BJ (cell line): ENCODE measurements at places on chromosomes 3 and 15.

- DNase-seq, result no peak
These were observed 268.6 kb upstream of the SLITRK3 start for GRCh38 chr3:165464736-165465135.

DNA sequence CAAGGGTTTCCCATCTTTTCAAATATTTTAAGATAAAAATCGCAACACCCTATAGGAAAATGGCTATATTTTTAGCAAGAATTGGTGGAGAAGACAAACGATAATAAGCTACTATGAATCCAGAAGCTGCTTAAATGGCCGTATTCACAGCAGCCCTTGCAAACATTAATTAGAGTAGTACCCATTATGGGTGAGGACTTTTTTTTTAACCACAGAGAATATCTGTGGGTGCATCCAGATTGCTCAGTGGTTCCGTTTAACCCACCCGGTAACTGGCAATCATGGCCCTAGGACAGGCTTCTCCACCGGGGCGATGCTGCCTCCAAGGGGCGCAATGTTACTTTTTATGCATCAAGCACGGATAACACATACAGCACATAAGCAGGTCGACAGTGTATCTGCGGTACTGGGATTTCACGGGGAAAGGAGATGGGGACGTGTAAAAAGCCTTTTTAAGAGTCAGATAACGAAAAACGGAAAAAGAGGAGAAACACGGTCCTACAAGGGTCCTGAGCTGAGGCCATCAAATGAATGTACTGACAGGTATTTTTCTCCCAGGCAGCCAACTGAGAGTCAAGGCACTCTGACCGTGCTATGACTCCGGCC lies 968 bp upstream of the TMEM266 start:
- DNase-seq, result no peak

- no peak for DNase-seq
These were observed 284.2 kb upstream of the ATP11B start for GRCh38 chr3:182508919-182509711.

DNA sequence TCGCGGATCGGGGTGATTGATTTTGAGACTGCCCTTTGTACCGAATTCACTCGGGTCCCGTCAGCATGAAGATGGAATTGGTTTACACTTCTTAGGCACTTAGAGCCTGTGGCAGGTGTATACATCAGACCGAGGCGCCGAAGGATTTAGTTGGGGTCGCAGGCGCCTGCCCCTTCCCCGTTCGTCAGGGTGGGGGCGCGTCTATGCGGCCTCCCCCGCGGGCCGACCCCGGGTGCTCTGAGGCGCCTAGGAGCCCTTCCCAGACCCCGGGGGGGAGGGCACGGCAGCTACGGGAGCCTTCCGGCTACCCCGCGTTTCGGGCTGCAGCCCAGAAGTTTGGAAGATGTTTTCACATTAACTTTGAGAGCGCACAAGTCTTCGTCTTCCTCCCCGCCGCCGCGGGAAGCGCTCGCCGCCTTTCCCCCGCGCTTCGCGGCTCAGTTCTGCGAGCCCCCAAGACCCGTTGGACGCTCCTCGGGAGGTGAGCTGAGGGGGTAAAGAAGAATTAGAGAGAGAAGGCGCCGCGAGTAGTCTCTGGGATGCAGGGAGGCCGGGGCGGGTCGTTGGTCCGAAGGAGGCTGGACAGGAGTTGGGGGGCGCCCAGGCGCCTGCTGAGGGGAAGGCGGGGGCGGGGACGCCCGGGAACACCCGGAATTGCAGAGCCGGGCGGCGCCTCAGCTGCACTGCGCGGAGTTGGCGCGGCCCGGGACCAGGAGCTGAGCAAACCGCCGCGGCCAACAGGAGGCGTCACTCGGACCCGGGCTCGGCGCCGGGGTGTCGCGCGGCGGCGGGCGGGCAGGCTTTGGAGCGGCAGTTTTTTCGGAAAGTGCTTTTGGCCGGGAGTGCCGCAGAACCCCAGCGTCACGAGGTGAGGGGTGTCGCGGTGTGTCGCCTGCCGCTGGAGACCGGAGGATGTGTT lies 780 bp downstream of the TIPARP start:
- DNase-seq, result no peak

GRCh38 chr3:81550415-81550814 lies 211.0 kb downstream of the GBE1 start:
- DNase-seq, result no peak

- no peak for DNase-seq
These were observed 199.7 kb downstream of the ARRDC4 start for GRCh38 chr15:98160236-98160635.

GRCh38 chr3:116153174-116153573 lies 292.1 kb downstream of the LSAMP start:
- no peak for DNase-seq

DNA sequence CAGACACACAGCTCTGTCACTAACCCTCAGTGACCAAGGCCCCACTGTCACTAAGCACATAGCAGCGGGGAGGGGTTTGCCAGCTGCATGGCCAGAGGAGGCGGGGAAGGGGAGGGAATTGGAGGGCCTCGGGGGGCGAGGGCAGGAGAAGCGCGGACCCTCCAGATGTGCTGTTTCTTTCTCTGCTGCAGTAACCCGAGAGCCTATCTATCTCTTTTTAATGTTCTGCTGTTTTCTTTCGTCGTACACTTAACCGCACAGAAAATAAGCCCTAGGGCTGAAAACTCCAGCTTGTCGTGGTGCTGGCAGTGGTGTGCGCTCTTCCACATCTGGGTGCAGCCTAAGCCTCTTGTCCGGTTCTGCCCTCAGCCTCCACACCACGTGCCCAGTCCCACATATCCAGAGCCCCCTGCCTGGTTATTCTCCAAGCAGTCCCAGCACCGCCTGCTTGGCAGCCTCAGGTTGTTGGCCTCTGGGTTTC lies 51.1 kb downstream of the BDH1 start:
- no peak for DNase-seq
